Ureter (tissue), 1 donor: ENCODE measurements at places on chromosomes 3 and 15.
A peak's percentile ranks its signal among the peaks of the same experiment; 100 is the strongest.

DNA sequence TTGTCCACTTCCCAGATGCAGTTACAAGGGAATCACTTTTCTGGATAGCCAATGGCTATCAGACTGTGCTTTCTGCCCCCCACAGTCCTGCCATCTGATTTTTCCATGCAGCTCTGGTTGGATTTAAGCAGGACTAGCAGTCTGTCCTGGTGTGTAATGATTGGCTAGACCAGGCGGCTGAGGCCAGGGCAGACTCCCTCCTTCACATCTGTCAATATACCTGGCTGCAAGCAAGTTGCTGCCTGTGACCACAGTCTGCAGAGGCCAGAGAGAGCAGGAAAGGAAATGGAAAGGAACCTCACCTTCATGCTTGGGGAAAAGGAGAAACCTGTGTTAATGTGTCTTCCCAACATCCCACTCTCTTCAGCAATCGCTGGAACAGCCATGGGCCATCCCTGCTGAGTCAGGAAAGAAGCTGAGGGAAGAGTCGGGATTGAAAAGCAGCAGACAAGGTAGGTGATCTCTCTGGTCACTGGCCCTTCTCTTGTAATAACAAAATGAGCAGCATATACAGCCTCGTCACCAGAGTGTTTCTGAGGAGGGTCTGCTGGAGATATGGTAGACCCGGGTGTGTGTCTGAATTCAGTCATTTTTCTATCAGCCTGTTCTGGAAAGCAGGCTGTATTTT, 126.7 kb upstream of the PHLDB2 start:
- peak; percentile 73 for DNase-seq

GRCh38 chr3:43348350-43348749, 62.0 kb downstream of the SNRK start:
- no peak for DNase-seq

DNA sequence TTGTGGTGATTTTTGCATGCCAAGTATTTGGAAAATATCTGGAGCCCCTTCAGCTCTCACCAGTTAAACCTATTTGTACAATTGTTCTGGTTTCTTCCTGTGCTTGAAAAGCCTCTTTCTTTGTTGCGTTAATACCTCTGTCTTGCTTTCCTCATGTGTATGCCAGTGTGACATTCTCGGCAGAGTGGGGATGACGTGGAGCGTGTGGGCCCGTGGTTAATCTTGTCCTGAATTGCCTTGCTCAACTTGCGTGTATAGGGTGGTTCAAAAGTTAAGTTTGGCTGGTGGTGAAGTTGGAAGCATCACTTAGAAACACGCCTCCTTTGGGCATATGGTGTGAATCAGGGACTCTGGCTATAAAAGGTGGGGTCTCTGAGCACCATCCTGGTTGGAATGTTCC, 67.1 kb downstream of the IGF1R start:
- DNase-seq: no peak

- DNase-seq: no peak
Measured at GRCh38 chr15:22904736-22905135, 66.3 kb downstream of the NIPA2 start.

DNA sequence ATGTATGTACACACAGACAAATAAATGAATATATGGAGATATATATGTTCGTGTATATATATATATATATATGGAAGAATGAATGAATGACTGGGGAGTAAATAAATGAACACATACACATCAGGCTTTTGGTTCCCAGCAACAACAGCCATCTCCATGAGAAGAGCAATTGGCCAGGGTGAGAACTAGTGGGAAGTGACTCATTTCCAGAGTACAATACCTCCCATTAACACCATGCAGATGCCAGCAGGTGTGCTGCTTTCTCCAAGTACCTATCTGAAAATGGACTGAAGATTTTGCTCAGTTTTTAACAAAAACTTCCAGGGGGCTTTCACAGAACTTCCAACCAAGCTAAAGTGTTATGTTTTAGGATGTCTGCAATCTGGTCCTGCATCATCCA, 179.8 kb upstream of the SLC2A2 start:
- no peak for DNase-seq

GRCh38 chr3:59606638-59607266, 556.9 kb upstream of the CFAP20DC start:
- no peak for DNase-seq

DNA sequence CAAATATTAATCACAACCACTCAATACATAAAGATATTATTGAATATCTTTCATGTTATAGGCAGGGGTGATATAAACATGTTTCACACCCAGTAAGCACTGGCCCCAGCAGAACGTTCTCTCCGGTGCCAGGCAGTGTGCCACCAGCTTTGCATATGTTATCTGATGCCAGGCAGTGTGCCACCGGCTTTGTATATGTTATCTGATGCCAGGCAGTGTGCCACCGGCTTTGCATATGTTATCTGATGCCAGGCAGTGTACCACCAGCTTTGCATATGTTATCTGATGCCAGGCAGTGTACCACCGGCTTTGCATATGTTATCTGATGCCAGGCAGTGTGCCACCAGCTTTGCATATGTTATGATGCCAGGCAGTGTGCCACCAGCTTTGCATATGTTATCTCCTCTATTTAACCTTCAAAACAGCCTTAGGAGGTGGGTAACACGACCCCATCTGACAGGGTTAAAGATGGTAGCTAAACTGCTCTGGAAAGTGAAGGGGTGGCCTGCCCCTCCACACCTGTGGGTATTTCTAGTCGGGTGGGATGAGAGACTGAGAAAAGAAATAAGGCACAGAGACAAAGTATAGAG, 6.9 kb downstream of the MUC20 start:
- DNase-seq: no peak

DNA sequence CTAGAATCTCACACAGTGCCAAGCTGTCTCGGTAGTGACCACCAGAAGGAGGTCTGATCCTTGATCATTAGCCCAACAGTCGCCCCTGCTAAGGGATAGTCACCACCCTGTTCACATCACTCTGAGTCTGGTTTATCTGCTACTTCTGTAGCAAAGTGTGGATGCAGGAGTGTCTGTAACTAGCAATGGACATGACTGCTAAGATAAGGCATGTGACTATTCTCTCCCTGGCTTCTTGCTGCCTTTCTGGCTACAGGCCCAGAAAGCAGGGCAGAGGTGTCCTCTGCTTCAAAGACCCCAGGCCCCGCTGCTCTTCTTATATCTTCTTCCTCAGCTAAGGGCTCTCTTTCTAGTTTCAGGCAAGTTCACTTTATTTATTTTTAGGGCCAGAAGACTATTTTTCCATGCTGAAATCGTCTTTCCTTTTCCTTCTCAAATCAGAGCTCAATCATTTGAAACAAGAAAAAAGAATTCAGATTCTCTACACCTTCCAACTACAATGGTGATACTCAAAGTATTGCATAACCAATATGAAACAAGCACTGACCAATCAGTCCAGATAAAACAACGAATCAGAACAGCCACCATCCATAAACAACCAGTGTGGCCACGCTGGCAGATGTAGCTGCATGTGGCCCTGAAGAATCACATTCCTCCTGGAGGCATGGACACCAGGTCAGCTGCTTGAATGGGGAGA, 8.0 kb upstream of the KNG1 start:
- DNase-seq: no peak

DNA sequence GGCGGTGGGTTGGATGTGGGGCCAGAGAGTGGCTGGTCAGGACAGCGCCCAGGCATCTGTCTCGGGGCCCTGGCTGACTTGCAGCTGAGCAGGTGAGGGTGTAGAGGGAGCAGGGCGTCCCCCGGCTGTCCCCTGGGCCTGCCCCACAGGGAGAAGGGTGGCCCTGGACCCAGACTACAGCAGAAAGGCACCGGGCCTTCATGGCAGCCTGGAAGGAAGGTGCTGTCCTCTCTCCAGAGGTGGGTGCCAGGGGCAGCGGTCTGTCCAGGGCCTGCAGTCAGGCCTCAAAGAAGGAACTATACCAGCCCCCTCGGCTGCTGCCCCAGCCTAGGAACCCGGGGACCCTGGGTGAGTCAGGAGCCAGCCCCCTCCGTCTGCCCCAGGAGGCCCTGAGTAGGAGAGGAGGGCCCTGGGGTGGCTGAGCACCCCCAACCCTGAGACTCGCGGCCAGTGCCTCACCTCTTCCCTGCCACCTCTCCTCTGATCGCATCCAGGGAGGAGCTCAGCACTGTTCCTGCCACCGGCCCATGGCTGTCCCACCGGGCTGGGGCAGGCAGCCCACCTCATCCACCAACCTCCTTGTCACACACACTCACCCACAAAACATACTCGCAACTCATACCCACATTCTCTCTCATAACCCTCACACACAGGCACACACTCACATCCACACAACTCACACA, 133.5 kb downstream of the FBLN2 start:
- DNase-seq: no peak

DNA sequence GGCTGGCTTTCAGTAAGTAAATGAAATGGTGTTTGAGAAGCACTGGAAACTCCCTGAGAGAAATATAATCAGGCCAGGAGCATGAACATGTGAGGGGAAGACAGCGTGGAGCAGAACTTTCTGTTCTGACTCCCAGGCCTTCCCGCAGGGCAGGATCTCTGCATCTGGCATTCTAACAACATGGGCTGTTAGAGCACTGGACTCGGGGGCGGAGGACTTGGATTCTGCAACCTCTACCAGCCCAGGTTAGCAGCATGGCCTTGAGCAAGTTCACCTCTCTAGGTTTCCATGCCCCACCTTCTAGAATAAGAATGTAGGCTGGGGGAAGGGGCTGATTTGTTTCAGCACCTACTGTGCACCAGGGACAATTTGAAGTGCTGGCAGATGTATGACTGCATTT, 12.5 kb upstream of the BFSP2 start:
- DNase-seq: no peak

- DNase-seq: no peak
Measured at GRCh38 chr3:67011414-67012131, 13.5 kb downstream of the KBTBD8 start.

DNA sequence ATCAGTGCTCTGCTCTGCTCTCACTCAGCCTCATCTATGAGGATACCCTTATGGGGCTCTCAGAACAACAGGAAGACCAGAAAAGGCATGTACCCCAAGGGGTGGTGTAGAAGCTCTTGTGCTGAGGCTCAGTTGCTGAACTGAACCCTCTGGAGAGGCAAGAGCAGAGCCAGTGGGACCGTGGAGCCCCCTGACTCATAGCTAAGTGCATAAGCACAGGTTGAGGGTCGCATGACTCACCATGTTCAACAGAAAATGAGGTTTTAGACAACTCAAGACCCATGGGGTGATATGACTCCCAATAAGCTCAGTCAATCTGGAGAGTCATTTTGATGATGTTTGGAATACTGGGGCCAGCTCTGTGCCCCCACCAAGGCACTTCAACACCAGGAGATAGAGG, 37.3 kb downstream of the CRYGS start:
- no peak for DNase-seq

DNA sequence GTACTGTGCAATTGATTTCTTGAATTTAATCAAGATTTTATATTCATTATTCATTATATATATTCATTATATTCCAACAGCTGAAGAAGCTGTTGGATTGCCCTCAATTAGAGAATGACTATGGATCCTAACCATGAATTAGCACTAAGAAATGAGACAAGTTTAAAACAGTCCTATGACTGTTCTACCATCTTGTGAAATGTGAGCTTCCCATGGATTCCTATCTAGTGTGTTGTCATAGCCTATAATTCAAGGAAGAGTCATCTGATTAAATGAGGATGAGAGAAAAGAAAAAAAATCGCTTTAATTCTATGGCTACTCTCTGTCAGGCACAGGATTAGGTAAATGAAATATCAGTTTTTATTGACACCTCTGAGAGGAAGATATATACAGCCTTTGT, 696.6 kb upstream of the NAALADL2 start:
- DNase-seq: no peak

- DNase-seq: no peak
Measured at GRCh38 chr3:11565072-11565471, 78.6 kb downstream of the VGLL4 start.

DNA sequence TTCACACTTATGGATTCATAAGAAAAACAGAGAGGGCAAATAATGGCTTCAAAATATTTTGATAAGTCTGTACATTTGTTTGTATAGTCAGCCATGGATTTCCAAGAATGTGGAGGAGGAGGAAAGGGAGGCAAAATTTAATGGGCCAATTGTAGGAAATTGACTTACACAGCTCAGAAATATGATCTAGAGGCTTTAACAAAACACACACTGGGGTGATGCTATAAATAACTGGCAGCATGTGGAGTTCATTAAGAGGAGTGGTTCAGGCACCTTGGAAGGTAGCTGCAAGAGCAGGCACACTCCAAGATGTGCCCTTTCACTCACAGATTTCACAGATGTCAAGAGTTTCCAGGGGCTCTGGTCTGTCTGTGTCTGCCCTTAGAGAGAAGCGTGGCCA, 193.4 kb upstream of the RASGRP1 start:
- DNase-seq: no peak

DNA sequence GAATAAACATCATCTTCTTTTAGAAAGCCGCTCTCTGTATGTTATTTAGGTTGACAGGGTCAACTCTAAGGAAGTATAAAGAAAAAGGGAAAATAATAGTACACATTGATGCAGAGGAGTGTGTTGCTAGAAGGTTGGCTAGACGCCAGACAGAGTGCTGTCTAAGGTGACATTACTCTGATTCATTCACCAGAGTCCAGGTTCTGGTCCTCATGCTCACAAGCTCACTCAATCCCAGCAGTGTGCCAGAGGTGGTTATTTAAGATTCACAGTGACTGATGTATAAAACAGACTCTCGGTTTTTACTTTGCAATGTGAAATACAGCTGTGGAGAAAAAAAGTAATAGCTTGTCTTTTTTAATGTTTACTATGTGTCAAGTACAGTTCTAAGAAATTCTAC, 1.7 kb downstream of the CFAP44 start:
- no peak for DNase-seq

- no peak for DNase-seq
Measured at GRCh38 chr3:130688697-130689470, 57.7 kb downstream of the PIK3R4 start.

DNA sequence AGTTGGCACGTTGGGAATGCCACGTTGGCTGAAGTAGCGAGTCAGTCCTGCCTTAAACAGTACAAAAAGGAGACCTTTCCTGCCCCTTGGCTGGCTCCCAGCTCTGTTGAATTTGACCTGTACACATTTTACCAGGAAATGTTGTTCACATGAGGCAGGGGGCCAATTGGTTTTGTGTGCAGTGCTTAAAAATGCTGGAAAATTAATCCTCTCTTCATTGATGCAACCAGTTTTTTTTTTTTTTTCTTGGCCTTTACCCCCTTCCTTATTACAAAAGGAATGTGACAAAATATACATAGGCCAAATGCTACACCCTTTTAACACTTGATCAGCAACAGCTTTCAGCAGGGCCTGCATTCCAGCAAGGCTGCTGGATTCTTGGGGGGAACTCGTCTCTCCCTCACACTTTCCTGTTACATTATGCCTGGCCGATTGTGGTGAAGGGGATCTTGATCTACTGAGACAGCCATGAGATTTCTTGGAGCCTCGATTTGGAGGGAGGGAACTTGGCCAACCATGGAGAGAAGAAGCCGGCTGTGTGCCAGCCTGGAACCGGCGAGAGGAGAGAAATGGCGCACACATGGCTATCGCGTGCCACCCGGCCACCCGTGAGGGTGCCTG, 93.1 kb downstream of the DNASE1L3 start:
- peak; percentile 56 for DNase-seq
